ENCODE measurements at places on chromosomes 5 and 9. TPM values are rescaled to one million over a fixed set of nuclear protein-coding genes. Genes with fewer than 3 reads are reported as not detected.
A peak's percentile ranks its signal among the peaks of the same experiment; 100 is the strongest.

GRCh38 chr5:167229751-167230150 is 1061.7 kb upstream of the WWC1 start:
- DNase-seq, result no peak

DNA sequence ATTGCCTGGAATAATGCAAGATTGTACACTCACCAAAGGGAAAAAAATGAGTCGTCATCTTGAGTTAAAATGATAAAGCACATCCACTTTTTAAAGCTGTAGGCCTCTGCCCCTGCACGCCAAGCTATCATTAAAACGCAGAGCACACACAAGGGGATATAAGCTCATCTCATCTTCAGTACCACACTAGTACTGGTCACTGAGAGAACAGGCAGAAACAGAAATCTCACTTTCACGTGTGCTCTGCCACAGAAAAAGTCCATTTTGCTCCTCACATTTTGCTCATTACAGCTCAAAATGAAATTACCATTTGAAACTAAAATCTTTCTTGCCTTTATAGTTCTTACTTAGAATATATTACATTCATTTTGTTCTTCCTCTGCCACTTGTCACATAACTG is 99.2 kb upstream of the SLC30A5 start:
- DNase-seq, result no peak

SERF1A gene
- total RNA-seq, result 15.3 TPM

OR1L8 gene
- 0.22 TPM for total RNA-seq

DNA sequence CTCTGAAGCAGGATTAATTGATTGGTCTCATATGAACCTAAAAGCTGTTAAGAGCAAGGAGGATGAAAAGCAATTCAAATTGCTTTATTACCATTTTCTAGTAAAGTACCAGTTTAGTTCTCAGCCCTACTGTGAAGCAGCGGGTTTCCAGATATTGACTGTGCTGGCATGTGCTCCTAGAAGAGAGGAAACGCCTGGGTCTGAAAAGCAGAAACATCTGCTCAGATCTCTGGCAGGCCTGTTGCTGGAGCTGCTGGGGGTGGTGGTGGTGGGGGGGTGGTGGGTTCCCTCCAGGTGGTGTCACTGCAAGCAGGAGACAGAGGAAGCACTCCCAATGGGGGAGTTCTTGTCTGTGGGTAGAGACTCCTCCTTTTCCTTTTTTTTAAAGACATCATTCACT is 105.5 kb upstream of the ZNF462 start:
- DNase-seq, result no peak

DNA sequence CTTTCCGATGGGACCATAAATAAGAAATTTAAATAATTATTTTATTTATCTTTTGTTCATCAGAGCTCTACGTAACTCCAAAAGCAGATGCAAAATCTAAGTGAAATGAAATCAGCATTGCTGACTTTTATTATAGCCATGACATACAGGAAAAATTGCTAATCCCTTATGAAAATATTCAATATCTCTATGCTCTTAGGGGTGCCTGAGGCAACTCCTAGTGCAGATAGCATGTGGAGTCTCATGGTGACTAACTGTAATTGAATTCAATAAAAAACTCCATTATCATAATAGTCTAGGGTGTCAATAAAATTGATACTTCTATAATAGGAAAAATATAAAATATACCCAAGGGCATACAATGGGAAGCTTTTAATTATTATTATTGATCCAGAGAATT is 42.6 kb downstream of the SLC24A2 start:
- no peak for DNase-seq

GRCh38 chr9:117772960-117773359 is 68.8 kb downstream of the TLR4 start:
- peak; percentile 77 for DNase-seq

MEIKIN gene
- not detected for total RNA-seq

DNA sequence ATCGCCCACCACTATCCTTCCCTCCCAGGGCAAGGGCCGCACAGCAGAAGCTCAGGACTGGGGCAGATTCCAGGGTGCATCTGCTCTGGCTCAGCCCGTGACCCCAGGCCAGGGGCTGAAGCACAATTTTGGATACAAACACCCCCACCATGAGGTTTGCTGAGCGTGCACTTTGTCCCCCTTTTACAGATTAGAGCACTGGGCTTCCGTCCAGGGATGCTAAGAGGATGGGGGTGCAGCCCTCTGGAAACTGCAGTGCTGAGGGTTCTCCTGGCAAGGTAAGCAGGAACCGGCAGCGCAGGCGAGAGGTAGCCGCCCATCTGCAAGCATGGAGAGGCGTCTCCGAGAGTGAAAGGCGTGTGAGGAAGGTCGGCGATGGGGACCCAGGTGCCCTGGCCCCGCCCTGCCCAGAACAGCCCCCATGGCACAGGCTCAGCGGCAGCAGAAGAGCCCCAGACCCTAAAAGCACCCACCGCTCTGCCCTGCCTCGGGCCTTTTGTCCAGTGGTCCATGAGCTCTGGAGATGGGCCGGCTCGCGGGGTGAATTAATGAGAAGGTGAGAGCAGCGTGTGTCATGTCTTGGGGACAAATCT is 54.5 kb upstream of the OLFM1 start:
- DNase-seq, result no peak

DNA sequence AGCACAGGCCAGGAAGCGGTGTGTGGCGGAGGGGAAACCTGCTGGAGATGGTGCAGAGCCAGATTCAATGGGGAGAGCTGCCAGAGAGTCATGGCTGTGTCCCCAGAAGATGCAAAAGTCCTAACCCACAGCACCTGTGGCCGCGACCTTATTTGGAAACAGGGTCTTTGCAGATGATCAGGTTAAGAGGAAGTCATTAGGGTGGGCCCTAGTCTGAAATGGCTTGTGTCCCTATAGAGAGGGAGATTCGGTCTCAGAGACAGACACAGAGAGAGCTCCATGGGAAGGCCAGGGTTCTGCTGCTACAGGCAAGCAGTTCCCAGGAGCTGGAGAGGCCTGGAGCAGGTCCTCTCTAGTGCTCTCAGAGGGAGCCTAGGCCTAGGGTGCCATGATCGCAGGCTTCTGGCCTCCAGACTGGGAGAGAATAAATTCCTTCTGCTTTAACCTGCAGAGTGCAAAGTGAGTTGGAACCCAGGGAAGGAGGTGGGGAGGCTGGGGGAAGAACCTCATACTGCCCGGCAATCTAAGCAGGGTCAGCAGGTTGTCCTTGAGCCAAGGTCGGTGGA is 1.9 kb upstream of the LPCAT1 start:
- no peak for DNase-seq

SOX30 gene
- not detected for total RNA-seq

RPP25L gene
- total RNA-seq, result 28.7 TPM

GRCh38 chr5:38551030-38552017 is 5.1 kb downstream of the LIFR start:
- DNase-seq, result peak; percentile 81

SLIT3 gene
- 61.9 TPM for total RNA-seq

GRCh38 chr5:55855509-55855908 is 4.4 kb downstream of the IL31RA start:
- DNase-seq, result no peak

All from GM23248 (cell line).